Urinary bladder (tissue), 4 donors: ENCODE measurements at places on chromosomes 1 and 21. TPM values are rescaled to one million over a fixed set of nuclear protein-coding genes. Genes with fewer than 3 reads are reported as not detected.

Gene PBXIP1
- 74.0 TPM for total RNA-seq

Gene GNG4
- total RNA-seq, result 2.3 TPM

Gene KIF26B
- 12.2 TPM for total RNA-seq

Gene SUCO
- total RNA-seq, result 106 TPM

Gene ZZZ3
- total RNA-seq, result 171 TPM

Gene AMPD1
- total RNA-seq, result 1.9 TPM

Gene CRP
- not detected for total RNA-seq

DNA sequence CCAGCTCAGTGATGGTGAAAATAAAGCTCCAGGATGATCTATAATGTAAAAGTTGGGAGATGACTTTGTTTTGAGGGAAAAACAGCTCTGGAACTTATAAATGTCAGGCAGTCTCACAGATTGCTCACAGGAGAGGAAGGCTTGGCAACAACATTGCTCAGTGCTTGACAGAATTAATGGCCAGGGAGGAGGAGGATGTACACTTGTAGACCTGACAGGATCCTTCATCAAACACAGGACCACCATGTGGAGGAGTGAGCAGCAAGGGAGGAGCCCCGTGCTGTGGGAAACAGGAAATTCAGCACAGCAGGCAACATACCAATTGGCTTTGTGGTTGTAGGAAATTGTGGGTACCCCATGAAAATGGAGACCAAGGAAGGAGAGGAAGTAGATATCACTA, 291.8 kb upstream of the CAMK1G start:
- DNase-seq, result no peak

- no peak for DNase-seq
Measured at GRCh38 chr1:211762206-211762605, 68.4 kb downstream of the LPGAT1 start.

GRCh38 chr1:28682840-28683239, 14.3 kb downstream of the GMEB1 start:
- DNase-seq, result no peak

- DNase-seq, result no peak
Measured at GRCh38 chr1:193606035-193606434, 419.6 kb upstream of the B3GALT2 start.

DNA sequence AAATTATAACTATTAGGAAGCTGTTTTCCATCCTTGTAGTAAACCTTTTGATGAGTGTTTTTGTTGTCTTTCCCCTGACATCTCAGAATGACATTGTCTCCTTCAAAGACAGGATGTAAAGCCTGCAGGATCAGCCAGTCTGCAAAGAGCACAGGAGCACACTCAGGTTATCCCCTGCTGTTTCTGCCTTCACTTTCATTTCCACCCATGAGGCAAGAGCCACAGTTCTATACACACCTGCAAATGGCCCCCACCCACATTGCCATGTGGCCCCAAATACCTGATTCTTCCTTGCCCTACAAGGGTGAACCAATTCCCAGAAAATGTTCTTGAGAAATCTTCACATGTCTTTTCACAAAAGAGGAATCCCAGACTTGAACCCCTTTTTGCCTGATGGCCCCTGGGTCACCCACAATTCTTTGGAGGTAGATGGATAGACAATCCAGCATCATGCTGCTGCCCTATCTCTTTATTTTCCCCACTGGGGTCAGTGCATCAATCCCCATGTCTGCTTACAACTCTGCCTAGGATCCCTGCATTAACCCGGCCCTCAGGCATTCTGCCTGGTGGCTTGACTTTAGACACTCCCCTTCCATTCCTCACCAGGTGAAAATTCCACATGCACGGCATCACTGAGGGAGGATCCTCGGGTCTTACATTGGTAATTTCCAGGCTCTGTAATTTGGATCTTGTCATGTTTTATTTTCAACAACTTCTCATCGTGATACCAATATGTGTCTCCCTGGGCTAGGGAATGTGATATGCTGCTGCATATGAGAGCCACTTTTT, 2.6 kb downstream of the FCRL3 start:
- DNase-seq, result no peak

GRCh38 chr1:116166011-116166571, 54.9 kb downstream of the MAB21L3 start:
- DNase-seq, result no peak

DNA sequence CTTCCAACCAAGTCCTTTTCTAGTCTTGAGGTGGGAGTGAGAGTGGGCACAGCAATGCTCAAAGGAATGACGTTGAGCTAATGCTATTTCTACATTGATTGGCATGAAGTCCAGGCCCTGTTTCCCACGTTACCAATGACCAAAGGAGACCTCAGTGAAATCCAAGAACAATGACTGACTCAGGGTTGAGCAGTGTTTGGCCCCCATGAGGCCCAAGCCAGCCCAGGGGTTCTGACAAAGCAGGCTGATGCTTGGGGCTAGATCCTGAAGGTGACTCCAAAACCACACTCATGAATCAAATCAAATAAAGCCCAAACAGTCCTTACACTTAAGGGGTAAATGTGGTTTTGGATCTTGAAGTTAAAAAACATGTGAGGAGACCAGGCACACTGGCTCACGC, 278.5 kb upstream of the GJB5 start:
- no peak for DNase-seq

- DNase-seq, result no peak
Measured at GRCh38 chr1:18217398-18218043, 109.9 kb downstream of the IGSF21 start.

GRCh38 chr1:180566026-180566425, 7.3 kb downstream of the OVAAL start:
- no peak for DNase-seq

- DNase-seq, result no peak
Measured at GRCh38 chr21:42381347-42381984, 14.4 kb downstream of the TMPRSS3 start.

DNA sequence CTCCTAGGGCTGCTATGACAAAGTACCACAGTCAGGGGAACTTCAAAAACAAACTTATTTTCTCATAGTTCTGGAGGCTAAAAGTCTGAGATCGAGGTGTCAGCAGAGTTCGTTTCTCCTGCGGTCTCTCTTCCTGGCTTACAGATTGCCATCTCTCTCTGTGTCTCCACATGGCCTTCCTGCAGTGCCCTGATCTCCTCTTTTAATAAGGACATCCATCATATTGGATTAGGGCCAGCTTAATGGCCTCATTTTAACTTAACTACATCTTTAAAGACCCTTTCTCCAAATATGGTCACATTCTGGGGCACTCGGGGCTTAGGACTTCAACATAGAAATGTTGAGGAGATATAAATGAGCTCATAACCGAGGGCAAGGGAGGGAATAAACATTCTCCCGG, 12.2 kb downstream of the C1orf74 start:
- DNase-seq, result no peak

- DNase-seq, result no peak
Measured at GRCh38 chr1:36384542-36385409, 948 bp downstream of the STK40 start.

DNA sequence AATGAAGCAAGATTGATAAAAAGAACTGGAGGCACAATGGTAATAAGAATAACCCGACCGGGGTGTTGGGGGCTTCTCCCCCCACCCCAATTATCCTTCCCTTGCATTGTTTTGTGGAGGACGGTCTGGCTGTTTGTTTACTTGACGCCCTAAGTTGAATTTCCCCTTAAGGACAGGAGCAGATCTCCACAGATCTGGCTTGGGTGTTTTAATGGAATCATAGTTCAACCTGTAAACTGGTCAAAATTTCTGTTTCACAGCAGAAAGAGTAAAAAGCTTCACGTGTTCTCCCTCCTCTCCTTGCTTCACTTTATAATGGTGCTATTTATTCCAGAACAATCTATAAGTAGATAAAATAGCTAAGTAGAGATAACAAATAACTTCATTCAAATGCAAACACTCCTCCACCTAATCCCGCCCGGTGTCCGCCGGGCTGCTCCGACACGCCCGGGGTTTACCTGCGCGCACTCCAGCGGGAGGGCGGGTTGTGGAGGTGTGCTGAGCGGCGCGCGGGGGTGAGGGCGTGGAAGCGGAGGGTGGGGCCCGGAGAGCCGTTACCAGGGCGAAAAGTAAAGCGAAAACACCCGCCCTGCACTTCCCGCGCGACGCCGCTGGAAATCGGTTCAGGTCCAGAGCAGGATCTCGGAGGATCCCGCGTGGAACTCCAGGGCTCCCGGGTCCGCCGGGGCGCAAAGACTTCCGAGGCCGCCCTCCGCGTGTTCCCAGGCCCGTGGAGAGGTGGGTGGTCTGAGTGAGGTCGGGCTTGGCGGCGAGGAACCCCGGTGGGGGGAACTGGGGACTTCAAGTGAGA, 2.0 kb upstream of the ATF3 start:
- DNase-seq, result no peak

DNA sequence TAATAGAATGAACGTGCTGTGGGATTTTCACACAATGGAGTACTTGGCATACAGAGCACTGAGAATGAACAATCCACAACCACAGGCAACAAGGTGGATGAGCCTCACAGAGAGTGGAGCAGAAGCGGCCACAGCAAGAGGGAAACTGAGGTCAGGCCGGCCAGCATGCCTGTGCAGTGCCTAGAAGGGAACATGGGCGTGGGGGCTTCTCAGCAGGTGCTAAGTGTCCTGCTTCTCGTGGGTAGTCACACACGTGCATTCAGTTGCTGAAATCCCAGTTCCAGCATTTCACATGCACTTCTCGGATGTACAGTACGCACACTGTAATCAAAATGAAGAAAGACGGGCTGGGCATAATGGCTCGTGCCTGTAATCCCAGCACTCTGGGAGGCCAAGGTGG, 33.1 kb downstream of the WDR4 start:
- no peak for DNase-seq

DNA sequence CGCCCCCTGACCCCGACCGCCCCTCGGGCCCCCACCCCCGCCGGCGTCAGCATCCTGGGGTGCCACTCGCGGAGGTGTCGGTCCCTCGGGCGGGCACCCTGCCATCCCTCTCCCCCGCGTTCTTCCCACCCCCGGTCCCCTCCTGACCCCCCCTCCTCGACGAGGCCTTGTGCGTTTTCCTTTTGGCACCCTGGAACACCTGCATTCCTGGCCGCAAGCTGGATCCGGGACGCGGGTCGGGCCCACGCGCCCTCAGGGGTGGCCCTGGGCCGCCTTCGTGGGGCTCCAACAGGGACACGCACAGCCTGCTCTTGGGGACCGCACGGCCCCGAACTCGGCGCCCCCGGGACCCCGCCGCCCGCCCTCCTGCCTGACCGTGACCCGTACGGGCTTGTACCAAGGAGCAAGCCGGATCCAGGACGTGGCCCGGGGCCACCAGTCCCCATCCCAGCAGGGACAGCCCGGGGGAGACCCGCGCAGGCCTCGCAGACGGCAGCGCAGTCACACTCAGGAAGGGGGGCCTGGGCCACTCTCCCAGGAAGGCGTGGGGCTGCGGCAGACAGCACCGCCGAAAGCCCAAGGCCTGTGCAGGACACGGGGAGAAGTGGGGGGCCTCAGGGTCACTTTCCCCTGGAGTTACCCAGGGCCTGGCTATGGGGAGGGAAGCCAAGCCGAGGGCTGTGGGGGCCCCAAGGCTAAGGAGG, 579 bp upstream of the SLC19A1 start:
- DNase-seq, result no peak

DNA sequence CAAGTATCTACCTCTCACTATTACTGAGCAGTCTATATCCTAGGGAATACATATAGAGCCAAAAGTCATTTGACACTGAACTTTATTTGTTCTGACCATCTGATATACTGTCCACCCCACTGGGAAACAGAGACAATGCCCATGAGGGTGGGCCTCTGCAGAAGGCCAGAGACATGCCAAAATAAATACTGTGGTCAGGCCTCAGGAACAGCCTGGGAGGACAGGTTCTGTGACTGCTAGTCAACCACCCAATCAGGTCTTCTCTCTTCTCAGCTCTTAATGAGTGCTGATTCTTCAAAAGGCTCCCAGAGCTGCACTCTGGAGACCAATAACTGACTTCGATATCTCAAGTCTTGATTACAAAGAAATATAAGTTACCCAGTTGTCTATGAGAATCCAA, 5.5 kb upstream of the ANKRD35 start:
- no peak for DNase-seq

DNA sequence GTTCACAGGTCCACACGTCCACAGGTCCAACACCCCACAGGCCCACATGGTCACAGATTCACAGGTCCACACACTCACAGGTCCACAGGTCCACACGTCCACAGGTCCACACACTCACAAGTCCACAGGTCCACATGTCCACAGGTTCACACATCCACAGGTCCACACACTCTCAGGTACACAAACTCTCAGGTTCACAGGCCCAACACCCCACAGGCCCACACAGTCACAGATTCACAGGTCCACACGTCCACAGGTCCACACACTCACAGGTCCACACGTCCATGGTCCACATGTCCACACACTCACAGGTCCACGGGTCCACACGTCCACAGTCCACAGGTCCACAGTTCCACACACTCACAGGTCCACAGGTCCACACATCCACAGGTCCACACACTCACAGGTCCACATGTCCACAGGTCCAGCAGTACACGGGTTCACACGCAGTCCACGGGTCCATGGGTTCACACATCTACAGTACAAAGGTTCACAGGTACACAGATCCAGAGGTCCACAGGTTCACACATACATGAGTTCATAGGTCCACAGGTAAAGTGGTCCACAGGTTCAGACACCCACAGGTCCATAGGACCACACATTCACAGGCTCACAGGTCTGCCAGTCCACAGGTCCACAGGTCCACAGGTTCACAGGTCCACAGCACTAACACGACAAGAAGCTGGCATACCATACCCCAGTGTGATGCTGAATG, 39.3 kb upstream of the COL6A2 start:
- no peak for DNase-seq

DNA sequence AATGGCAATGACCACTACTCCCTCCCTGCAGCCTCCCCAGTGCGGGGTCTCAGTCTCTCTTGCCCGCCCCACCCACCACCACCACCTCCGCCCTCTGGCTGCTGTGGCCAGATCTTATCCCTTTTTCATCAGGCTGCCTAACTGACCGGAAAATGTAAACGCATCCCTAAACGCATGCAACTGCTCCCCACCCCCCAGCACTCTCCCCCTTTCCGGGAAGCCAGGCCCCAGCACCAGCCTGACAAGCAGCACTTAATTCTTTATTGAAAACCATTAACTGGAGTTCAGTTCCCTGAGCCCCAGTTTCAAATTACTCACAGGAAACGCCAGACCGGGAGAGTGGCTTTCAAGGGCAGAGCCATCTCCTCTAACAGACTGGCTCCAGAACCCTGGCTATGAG, 147.7 kb downstream of the DMRTA2 start:
- no peak for DNase-seq
